NCI-H2171 treated with DMSO at 0.1 percent for 48 hours (cell line): ENCODE measurements at places on chromosomes 5 and 9.

DNA sequence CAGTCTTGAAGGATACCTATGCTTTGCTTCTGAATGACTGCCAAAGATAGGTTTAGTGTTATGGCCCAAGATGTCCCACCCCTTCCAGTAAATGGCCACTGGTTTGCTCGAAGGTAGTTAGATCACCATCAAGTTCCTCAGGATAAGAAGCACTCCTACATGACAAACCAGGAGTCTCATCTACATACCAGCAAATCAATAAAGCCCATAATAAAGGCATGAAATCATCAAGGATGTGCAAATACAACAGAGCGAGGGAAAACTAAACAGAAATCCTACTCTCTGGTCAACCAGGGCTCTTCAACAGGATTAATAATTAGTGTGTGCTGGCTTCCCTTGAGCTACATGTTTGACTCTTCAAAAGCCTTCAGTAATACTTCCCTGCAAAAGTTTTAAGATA, 141.0 kb downstream of the LHFPL2 start:
- no peak for DNase-seq

- DNase-seq = peak; percentile 33
These were observed 114.3 kb downstream of the MVB12B start for GRCh38 chr9:126440940-126441339.

GRCh38 chr9:116066221-116066620, 87.4 kb upstream of the PAPPA start:
- DNase-seq = no peak

DNA sequence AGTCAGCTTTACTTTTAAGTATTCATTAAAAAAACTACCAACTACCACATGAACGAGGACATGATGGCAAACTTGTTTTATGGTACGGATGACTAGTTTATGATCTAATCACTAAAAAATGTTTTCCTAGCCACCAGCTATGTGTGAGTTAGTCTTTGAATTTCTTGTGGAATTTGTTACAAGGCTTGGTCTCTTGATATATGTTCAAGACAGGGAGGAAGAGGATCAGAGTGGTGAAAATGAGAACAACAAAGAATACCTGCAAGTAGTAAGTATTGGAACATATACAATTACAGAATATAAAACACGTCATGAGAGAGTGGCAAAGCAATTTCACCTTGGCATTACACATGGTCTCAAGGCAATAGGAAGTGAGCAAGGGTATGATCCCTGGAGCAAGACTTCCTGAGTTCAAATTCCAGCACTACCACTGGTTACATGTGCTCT, 548.6 kb upstream of the TLE4 start:
- no peak for DNase-seq

DNA sequence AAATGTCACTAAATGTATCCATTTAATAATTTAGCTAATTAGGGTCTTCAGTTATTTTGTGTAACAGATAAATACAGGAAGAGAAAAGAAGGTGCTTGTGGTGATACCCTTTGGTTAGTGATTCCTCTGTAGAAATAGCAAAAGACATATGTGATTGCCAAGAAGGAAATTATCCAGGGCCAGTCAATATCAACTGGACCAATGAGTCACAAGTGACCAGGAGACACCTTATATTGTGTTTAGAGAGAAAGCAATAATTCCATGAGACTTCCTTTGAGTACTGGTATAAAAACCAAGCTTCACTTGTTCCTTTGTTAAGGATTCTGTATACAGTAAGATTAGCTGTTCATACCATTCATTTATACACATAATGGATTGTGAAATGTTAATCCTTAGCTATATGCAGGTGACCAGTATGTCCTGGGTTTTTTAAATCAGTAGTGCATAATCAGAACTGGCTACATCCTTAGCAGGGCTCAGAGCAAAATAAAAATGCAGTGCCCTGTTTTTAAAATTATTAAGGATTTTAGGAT, 11.7 kb upstream of the F2R start:
- DNase-seq = no peak

DNA sequence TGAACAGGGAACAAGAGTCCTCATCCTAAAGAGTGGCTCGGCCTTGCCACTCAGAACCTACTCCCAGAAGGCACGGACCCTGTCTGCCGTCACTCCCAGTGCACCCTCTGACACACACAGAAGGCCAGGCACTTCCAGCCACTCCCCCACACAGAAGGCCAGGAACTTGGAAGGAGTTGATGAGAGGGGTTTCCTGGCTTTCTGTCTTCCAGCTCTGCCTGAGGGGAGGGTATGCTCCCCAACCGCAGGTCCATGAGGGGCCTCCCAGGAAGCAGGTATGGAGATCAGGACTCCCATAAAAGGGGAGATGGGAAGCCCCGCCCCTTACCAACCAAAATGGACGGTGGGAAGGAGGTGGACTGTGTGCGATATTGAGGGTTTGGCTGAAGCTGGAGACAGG, 247.6 kb upstream of the IRX4 start:
- no peak for DNase-seq

- DNase-seq = peak; percentile 84
These were observed 207.0 kb downstream of the MEF2C start for GRCh38 chr5:88675708-88676636.

DNA sequence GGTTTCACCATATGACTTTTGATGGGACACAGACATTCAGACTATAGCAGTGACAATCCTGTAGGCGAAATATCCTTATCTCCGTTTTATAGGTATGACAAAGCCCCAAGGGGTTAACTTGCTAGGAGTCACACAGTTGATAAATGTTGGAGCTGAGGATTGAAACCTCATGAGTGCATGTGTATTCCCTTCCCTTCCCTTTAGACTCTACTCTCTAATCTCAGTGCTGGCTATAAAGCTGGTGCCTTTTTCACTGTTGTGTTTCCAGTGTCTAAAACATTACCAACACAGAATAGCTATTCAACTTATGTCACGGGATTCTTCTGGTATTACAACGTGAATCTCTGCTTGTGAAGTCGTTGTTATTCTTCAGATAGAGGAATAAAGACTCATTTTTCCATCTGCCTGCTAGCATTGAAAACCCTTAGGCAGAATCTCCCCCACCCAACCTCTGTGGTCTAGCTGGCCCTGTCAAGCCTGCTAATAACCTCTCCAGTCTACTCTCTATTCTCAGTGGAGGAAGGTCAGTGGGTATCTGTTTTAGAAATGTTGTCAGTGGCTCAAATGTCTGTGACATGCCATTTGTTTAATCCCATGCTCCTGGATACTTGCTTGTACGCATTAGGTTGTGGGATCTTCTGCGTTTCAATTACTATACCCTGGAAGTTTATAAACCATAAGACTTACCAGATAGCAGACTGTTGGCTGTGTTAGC, 121.2 kb downstream of the TLE4 start:
- DNase-seq = no peak

- DNase-seq = no peak
These were observed 298.1 kb downstream of the SLF1 start for GRCh38 chr5:94916619-94917018.

DNA sequence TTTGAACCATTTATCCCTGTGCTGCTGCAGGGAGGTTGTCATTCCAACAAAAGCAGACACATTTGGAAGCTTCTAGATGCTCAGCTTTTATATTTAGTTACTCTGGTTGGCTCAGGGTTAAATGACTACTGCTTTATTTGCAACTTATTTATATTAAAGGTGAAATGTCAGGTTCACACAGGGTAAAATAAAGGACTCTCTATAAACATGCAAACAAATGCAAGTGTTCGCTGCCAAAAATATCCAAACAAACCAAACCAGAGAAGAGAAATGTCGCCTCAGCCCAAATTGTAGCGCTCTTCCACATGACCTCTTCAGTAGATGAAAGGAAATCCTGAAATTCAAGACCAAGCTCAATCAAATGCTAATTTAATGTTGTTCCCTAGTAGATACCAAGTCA, 57.0 kb upstream of the LIFR start:
- no peak for DNase-seq

- DNase-seq = no peak
These were observed 466.4 kb upstream of the MEF2C start for GRCh38 chr5:89349246-89349980.
